Breast epithelium (tissue), 4 donors: ENCODE measurements at places on chromosomes 5 and 9.
A peak's percentile ranks its signal among the peaks of the same experiment; 100 is the strongest.

- DNase-seq, result no peak
These were observed 385.6 kb upstream of the ST8SIA4 start for GRCh38 chr5:101288633-101289032.

DNA sequence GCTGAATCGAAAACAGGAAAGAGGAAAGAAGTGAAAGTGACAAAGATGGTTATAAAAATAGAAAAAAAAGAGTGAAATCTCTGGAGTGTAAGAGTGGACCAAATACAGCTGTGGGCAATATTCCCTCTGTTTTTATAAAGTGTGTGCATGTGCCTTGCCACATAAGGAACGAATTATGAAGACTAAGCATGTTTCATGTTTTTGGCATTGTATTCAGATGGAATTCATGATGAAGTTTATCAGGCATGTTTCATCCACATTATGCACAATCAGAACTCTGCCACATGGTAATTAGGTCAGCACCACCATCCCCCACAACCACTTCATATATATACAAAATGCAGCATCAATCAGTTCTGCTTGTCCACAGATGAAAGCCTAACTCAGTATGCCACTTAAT lies 348.0 kb downstream of the ZNF608 start:
- DNase-seq, result no peak

GRCh38 chr9:115944166-115944948 lies 209.2 kb upstream of the PAPPA start:
- DNase-seq, result peak; percentile 90

- DNase-seq, result no peak
These were observed 70.1 kb upstream of the FSTL4 start for GRCh38 chr5:133682451-133682850.

DNA sequence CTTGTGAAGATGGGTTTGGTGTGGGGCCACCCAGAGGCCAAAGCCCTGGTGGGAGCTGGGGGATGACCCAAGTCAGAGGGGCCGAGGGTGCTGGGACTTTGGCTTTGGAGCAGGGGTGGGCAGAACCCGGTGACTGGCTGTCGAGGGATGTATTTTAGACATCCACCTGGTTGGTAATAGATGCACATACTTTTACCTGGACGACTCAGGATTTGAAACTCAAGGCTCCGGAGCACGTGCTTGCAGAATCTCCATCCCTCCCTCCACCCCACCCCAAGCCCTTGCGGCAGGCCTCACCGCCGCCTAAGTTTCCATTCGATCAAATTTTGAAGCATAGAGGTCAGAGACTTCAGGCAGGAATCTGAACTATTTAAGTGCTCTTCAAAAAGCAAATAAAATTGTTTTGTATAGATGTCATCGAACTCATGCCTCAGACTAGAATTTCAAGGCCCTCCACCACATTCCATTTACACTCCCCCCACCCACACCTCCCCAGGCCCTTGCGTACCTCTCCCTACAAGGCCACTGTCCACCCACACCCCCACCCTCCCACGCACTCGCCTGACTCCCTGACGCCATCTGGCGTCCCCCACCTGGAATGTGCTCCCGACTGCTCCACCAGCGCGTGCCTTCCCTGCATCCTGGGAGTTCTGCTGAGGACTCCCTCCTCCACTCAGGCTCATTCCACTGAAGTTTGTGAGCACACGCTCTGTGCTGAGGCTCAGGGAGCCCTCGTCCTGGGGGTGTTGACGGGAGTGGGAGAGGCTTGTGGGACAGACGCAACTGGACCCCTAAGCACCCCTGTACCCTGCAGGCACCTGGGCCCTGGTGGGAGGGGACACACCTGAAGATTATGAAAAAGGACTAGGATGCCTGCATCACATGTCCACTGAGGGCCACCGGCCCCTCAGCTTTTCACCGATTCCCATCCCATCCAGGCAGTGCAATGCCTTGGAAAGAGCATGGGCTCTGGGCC lies 56.4 kb upstream of the RPL26L1 start:
- peak; percentile 45 for DNase-seq

DNA sequence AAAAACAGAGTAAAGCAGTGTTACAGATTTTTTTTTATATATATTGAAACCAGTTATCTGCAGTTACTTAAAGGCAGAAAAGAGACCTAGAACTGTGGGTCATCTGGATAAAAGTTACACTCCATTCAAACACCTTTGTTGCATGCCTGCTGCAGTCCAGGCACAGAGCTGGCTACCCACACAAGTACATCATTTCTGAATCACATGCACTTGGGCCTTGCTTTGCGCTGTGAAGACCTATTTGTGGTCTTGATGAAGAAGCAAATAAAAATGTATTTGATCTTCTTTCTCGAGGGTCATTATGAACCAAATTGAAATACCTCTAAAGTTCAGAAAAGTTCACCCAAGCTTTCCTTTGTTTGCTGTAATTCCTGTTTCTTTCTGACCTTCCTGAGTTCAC lies 503.0 kb upstream of the ZNF608 start:
- no peak for DNase-seq

DNA sequence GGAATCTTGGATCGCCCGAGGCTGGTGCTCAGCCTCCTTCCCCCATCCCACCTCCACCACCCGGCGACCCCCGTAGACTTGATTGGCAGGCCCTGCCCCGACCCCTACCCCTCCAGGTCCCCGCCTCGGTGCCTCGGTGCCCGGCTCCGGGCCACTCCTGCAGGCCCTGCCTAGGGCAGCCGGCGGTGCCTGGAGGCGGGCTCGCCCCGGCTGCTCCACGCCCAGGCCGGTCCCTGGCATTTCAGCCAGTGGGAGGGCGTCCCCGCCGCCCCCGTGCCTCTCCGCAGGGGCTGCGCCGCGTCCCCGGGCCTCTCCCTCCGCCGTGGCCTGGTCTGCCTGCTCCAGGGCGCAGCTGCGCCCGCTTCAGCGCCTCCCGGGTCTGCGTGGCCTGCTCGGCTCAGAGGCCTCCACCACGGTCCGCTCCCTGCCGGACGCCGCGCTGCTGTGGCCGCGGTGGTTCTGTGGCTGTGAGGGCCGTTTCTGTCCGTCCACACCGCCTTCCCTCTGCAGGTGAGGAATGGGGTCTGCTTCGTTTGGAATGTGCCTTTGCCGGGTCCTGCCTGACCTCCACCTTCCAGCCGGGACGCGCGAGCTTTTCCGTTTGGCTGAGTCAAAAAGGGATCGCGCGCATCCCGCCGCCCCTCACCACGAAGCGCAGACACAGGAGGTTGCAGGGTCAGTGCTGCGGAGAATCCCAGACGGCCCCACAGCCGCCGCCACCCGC lies 48.3 kb upstream of the IRX4 start:
- DNase-seq, result no peak

DNA sequence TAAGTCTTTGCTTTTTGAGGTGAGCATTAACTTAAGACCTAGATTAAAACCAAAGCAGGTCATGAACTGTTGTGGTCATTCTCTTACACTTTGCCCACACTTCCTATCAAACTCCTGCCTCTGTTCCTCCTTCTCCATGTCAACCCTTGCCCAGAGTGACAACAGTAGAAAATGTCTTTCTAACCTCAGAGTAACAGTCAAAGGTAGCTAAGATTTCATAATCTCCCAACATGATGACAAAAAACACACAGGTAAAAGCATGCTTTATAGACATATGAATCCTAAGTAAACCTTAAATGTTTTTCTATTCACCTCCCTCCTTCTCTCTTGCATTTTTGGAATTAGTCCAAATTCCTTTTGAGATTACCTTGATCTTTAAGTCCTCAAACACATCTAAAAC lies 422.3 kb downstream of the SPATA31D1 start:
- no peak for DNase-seq

DNA sequence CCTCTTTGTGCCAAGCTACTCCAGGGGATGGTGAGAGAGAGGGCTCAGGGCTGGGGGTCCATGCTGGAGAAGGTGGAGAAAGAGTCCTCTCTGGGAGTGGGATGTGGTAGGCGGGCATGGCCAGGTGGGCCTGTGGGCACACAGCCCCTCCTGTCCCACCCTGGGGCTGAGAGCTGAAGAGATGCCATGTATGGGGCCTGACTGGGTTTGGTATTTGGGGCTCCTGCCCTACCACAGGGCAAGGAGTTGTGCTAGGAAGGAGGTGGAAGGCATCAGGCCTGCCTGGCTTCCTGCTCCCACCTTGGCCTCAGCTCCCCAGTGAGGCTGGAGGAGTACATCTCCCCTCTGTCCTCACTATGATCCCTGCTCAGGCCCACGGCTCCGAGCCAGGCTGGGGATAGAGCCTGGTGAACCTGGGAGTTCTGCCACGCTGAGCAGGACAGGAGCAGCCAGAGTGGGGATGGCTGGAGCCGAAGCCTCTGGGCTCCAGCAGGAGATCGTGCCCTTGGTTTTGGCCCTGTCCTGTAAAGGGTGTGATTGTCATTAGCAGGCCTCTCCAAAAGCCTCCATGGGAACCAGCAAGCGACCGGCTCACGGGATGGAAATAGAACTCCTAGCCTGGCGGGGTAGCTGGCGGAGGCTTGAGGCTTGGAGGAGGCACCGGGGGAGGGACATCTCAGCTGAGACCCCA lies 75.5 kb downstream of the CACNA1B start:
- no peak for DNase-seq

DNA sequence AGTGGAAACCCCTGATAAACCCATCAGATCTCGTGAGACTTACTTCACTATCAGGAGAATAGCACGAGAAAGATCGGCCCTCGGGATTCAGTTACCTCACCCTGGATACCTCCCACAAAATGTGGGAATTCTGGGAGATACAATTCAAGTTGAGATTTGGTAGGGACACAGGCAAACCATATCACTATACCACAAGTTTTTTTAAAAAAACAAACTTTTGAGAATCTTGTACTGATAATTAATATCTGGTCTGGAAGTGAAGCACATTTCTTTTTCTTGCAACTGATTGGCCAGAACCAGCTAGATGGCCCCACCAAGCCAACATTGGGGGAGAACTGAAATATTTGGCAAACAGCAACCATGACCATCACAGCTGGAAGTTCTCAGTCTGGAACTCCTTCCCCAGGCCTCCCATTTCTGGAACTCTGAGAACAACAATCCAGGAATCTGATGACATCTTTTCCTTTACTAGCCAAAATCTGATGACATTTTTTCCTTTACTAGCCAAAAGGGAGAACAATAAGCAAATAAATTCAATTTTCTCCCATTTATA lies 51.8 kb upstream of the CDKN2B start:
- no peak for DNase-seq

GRCh38 chr9:133553973-133554713 lies 19.6 kb downstream of the ADAMTSL2 start:
- DNase-seq, result no peak

DNA sequence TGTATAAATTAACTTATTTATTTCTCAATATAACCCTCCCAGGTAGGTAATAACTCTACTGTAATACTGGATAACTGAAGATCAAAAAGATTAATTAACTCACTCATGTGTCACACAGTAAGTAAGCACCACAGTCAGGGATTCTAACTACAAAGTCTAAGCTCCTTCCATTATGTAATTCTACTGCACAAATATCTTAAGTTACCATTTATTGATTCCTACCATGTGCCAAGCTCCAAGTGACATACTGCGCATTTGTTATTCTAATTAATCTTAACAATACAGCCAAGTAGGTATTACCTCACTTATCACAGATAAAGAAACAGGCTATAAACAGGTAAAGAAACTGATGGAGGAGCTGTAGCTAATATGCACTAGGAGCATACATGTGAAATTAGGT lies 58.3 kb downstream of the RANBP6 start:
- no peak for DNase-seq

DNA sequence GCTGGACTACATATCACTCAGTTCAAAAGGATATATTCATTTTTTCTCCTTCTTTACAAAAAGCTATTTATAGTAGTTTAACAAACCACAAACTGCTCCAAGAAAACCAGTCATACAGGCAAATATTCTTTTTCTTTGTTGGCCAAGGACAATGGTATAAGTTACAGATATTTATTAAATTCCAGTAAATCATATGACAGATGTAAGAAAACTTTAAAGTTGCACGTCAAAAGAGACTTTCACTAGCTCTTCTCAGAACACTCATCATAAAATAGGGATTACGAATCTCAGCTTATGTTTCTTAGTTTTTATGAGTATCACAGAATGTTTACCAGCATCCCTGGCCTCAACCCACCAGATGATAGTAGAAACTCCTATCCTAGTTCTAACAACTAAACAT lies 67.2 kb downstream of the ANKRD31 start:
- DNase-seq, result no peak

DNA sequence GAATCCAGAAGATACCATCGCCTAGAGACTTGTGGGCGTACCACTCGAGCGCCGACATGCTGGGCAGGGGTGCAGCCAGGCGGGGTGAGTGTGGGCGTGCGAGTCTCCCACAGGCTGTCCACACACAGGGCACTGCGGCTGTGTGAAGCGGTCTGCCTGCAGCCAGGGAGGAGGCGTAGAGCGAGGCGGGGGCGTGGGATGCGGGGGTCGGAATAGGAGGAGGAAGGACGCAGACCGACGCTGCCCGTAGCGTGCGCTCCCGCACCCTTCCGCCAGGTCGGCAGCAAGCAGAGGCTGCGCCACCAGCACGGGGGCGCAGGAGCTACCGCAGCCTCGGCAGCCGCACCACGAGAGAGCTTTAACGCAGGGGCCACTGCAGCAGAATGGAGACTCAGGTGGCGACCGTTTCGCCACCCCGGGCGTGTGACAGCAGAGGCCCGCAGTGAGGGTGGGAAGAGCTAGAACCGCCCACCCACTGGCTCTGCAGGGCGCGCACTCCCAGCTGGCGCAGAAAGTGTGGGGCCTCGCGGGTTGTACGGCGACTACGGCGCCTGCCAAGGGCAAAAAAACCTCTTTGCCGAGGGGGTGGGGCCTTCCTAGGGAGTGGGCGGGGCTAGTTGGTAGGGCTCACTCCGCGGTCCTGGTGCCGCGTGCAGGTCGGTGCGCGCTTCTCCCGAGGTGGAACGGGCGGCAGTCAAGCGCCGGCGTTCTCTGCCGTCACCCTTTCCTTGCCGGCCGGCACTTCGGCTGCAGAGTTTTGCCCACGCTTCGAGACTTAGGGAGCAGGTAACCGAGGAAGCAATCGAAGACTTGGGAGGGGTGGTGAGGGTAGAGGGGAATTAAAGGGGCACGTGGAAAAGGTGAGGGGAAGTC lies at the start of the genes MBLAC2 and POLR3G:
MBLAC2 (minus strand) TSS at position 537 of the 873 bp plus-strand sequence; CDS start at position 58, 479 bp downstream.
POLR3G (plus strand) TSS at position 630 of the 873 bp plus-strand sequence. CDS start 10,704 bp downstream, outside the sequence.
- peak; percentile 94 for DNase-seq
